Common myeloid progenitor, CD34-positive (primary cell): ENCODE measurements at places on chromosomes 7 and 10.

DNA sequence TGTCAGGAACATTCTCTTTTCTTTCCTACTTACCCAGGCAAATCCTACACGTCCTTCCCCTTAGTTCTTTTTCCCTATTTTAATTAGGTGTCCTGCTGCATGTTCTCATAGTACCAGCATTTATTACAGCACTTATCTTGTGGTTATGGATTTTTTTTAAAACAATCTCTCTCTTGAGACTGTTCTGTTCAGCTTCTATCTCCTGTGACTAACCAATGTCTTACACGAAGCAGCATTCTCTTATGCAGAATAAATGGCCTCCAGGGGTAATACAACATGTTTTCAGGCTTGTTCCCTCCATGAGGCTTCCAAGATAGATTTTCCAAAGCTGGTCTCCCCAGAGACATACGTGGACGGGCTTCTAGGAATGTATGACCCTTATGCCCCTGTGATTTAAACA is 1096.1 kb upstream of the CELF2 start:
- no peak for DNase-seq

DNA sequence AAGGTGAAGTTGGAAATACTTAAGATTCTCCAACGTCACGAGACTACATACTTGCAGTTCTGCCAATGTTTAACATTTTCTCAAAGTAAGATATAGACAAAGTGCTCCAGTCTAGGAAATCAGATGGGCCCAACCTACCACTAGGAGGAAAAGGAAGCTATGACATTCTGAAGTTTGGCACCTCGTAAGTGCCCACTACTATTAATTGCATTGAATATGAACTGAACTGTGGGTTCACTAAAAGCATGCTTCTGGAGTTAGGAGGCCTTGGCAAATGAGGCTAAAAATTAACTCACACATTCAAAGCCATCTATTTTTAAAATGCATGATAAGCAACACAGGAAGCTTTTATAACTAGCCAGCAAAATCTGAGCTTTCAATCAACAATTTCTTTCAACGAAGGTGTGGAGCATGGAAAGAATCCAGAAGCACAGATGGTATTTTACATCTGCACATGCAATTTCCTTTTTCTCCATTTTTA is 149.7 kb downstream of the LRRTM3 start:
- no peak for DNase-seq

GRCh38 chr10:13347043-13347499 is 1.0 kb downstream of the SEPHS1 start:
- DNase-seq: peak; percentile 27

DNA sequence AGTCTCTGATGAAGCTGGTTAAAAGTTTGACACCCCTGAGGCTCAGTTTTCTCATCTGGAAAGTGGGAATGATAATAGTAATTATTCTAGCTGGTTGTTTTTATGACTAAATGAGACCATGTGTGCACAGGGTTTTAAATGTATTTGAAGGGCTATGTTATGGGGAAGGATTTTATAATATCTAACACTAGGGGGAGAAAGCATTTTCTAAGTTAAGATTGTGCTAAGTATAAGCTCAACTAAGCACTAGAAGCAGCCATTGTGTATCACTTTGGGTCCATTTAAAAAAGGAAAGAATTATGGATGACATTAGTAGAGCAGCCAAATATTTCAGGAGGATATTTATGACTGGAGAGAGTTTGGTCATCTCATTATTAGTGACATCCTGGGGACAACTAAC is 49.5 kb upstream of the CREB5 start:
- DNase-seq: no peak

- no peak for DNase-seq
Observed at GRCh38 chr7:85204496-85204895, 17.6 kb upstream of the SEMA3D start.

- DNase-seq: no peak
Observed at GRCh38 chr10:88186335-88186734, 322.9 kb downstream of the PTEN start.

GRCh38 chr7:105934572-105935185 is 28.4 kb upstream of the CDHR3 start:
- DNase-seq: peak; percentile 49

DNA sequence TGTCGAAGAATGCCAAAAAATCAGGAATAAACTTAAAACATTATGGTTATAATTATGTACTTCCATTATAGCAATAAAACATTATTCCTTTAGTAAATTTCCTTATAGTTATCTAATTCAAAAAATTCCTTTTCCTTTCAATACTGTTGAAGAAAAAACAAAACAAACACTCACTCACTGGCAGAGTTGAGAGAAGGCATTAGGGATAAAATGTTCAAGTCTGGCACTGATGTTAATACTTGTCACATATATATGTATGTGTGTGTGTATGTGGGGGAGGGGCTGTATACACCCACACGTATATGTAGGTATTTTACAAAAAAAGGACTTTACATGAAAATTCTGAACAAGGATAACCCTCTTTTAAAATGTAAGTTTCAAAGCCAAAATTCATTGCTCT is 150.2 kb upstream of the MEOX2 start:
- no peak for DNase-seq

DNA sequence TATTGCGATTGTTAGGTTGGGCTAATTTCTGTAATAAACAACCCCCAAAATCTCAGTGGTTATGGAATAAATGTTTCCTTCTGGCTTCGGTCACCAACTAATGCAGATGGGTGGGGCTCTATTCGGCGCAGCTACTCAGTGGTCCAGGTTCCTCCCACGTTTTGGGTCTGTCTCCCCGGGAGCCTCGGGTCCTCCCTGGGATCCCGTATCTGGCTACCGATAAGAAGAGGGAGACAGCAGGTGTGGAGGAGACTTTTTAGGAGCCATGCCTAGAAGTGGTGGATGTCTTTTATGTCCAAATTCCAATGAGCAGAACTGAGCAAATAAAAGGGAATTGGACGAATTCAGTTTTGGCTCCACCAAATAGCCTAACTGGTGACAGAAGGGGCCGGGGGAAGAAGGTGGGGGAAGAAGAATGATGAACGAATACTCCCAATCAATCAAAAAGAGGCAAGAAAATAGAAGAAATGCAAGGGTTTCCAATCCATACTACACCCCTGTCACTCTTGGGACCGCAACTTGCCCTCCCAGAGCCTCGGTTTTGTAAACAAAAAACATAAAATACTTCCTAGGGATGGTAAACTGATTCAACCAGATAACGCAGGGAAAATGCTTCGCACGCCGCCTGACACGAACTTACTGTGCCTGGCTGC is 498 bp upstream of the C10orf53 start:
- no peak for DNase-seq

DNA sequence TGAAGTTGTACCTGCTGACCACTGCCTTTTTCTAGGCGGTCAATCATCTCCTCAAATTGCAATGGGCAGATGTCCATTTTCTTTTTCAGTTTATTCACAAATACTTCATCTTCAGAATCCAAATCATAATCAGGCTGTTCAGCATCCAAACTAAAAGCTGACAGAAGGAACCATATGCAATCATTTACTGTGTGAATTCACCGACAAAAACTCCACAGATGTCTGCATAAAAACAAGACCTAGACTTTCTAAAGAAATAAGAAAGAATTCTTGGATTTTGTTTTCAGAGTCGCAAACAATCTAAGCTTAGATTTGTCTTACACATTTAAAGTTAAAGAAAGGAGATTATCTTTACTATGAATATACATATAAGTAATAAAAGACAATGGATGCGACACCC is 53.4 kb downstream of the EPC1 start:
- no peak for DNase-seq

DNA sequence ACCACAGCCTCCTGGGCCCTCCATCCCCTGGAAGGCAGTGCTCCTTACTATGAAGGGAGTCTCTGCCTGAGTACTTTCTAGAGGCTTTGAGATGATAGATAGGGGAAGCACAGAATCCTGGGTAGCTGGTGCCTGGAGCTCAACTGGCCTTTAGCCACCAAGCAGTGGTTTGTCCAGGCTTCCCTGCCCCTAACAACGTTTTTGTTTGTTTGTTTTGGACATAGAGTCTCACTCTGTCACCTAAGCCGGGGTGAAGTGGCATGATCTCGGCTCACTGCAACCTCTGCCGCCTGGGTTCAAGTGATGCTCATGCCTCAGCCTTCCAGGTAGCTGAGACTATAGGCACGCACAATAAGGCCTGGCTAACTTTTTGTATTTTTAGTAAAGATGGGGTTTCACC is 289.4 kb downstream of the PLXNA4 start:
- DNase-seq: no peak

DNA sequence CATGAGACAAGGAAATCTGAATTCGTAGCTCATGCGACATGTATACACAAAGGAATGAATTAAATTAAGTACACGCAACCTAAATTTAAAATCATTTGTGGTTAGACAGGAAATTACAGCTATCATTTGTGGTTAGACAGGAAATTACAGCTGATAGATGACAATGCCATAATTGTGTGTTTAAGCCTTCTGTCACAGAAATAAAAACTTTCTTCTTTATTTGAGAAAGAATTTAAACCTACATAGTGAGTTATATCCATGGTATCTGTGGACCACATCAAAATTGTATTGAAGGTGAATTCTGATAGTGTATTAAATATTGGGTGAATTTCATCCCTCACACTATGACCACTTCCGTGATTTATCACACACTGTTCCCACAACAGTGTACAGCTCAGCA is 362.9 kb downstream of the MAGI2 start:
- peak; percentile 56 for DNase-seq
